Posterior vena cava (tissue), 2 donors: ENCODE measurements at places on chromosomes 4 and X. TPM values are rescaled to one million over a fixed set of nuclear protein-coding genes. Genes with fewer than 3 reads are reported as not detected.

- DNase-seq: no peak
Measured at GRCh38 chrX:17535229-17535628, 160.2 kb downstream of the NHS start.

DNA sequence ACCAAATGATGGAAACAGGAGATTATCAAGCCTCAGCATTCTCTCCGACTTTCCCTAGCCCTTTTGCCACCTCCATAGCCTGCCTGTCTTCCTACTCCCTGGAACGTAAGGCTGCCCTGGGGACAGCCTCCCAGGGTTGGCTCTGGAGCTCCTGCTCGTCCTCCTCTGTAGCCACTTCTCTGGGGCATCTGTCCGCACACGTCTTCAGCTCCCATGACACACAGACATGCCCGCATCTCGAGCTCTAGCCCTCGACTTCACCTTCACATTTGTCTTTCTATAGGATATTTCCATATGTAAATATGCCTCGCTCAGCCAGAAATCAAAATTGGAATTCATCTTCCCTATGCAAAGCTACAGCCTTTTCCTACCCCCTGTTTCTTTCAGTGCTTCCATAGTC lies 67.7 kb downstream of the TSC22D3 start:
- DNase-seq: no peak

GRCh38 chr4:76708971-76709771 lies 188.8 kb downstream of the SOWAHB start:
- no peak for DNase-seq

Gene CHRNA9
- total RNA-seq: not detected

Gene IGFBP7
- total RNA-seq: 1,930 TPM
